Activated T-helper 1 cell treated with anti-CD3 and anti-CD28 coated beads, Interleukin-12 subunit alpha, Interleukin-12 subunit beta, Interleukin-2, Interleukin-4 antibody, amounts not matched to agents 30 ng/mL and 10 ng/mL and 1 ng/mL, durations not matched to agents 14 hours and 24 hours and 36 hours (primary cell): ENCODE measurements at places on chromosomes 5 and 9. TPM values are rescaled to one million over a fixed set of nuclear protein-coding genes. Genes with fewer than 3 reads are reported as not detected.

DNA sequence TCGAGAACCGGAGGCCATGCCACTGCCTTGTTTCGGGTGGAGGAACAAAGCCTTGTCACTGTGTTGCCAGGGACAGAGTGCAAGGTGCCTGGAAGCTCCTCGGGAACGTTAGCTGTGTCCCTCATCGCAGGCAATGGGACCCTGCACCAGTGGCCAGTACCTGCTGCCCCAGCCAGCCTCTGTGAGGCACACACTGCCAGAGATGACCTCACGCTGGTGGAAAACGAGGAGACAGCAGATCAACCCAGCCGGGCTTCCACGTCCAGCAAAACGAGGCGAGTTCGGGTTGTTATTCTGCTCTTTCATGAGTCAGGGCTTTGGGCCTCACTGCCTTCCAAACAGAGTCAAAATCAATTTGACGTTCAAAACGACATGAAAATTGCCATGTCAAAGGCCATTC is 104.1 kb downstream of the ADAMTS2 start:
- H3K27me3 ChIP-seq: peaks cover 1% of the 10 kb centered on the region
- no peaks in the 10 kb centered on the region for H3K36me3 ChIP-seq
- no peaks in the 10 kb centered on the region for H3K4me1 ChIP-seq
- no peak overlapping the region for H3K4me3 ChIP-seq

The PHAX gene
- 46.6 and 52.9 TPM in 2 replicates for total RNA-seq

The ATG10 gene
- total RNA-seq: 6.1 and 7.1 TPM in 2 replicates

The LHX6 gene
- total RNA-seq: 0.08 TPM in 1 of 2 replicates, not detected in the other

GRCh38 chr5:59956130-59956783 is 62.7 kb upstream of the PDE4D start:
- no peaks in the 10 kb centered on the region for H3K4me1 ChIP-seq
- DNase-seq: no peak

The ENG gene
- 32.2 and 33.0 TPM in 2 replicates for total RNA-seq

DNA sequence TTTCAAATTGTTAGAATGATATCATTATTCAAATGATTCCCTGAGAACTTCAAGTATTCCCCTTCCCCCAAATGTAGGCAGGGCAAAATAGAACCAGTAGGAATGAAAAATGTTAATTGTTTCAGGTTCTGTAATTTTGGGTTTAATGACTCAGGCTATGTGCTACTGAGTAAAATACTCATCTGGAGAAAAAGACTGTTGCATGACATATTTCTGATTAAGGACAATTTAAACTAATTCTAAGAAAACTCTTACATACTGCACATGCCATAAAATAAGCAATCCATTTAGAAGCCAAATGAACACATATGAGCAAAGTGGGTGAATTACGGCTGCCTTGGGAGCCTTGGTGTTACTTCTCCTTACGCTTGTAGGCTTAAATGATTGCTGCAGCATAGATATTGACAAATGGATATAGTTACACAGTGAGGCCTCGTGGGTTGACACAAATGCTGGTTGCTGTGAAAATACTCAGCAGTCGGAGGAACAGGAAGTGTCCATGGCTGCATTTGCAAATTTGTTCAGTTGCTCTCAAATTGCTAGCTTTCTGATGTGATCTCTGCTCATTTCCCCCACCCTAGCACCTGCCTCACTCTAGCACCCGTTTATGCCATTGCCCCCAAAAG is 174.9 kb upstream of the DMAC1 start:
- DNase-seq: no peak
- peaks cover 54% of the 10 kb centered on the region for H3K4me1 ChIP-seq

DNA sequence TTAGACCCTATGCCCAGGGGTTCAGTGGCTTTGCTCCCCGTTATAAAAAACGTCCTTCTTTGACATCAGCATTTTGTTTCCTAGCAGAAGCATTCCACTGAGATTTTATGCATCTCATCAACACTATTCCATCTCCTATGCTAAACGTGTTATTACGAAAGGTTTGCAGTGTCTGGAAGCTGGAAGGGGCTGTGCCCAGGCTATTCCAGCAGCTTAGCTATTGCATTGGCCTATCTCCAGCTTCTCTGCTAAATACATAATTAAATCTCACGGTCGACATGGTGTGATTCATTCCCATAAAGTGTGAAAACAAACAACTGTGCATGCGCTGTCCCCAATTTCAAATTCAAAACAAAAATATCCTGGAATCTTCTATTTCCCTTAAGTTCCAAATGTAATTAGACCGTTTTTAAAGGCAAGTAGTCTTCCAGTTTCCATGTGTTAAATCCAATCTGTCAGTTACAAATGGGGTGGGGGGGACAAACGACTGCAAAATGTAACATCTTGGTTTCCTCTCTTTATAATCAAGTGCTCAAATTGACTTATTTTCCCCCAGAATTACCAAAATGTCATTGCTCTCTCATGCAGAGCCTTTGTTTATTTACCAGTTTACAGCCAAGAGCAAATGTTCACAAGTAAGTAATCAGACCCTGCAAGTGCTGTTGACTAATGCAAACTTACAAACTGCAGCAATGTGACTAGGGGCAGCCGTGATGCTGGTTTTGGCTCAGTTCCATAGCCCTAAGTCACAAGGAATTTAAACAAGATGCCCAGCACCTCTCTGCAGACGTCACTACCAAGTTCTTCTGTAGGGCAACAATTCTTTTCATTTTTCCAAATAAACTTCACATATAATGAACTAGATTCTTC is 212.3 kb upstream of the RORB start:
- H3K27ac ChIP-seq: no peak overlapping the region
- H3K36me3 ChIP-seq: no peaks in the 10 kb centered on the region
- H3K4me3 ChIP-seq: no peak overlapping the region
- no peak for DNase-seq
- peaks cover 5% of the 10 kb centered on the region for H3K27me3 ChIP-seq

- H3K4me1 ChIP-seq: peaks cover 42% of the 10 kb centered on the region
- H3K27me3 ChIP-seq: no peaks in the 10 kb centered on the region
- H3K4me3 ChIP-seq: peak overlapping the region; percentile 77
- peak; percentile 53 for DNase-seq
Observed at GRCh38 chr5:37722236-37723161, 117.3 kb downstream of the GDNF start.

The ABCA2 gene
- total RNA-seq: 25.7 and 26.9 TPM in 2 replicates

DNA sequence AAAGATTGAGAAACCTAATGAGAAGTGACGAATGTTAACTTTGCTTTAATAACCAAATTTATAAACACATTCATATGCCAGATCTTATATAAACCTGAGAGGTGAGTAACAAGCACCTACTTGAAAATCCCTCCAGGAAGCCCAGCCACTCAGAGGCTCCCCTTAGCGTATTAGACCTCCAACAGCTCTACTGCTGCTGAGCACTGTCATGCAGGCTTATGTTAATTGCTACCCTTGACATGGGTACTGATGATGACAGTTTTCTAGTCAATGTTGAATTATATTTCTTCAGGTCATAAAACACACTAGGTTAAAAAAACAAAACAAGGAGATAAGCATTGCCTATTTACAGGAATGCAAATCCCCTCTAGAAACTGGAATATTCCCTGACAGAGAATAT is 161.2 kb downstream of the MPDZ start:
- no peak for DNase-seq
- H3K27me3 ChIP-seq: no peaks in the 10 kb centered on the region
- no peaks in the 10 kb centered on the region for H3K36me3 ChIP-seq

The TEX48 gene
- 1.0 and 1.2 TPM in 2 replicates for total RNA-seq

DNA sequence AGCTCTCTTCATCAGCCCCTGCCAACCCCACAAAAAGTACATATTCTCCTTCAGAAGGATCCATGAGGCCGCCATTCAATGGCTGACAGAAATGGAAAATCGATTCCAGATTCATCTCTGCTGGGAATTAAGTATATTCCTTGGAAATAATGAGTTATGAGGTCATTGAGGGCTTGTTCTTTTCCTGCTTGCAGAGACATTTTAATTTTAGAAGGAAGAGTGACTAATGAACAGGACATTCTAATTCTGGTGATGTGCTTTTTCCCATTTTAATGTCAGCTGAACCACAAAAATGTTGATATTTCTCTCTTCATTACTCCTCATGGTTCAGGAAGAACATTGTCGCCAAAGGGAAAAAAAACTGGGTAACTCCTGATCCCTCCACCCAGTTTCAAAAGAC is 314.0 kb downstream of the PIK3R1 start:
- H3K27ac ChIP-seq: no peak overlapping the region
- H3K27me3 ChIP-seq: no peaks in the 10 kb centered on the region
- H3K4me3 ChIP-seq: no peak overlapping the region
- H3K36me3 ChIP-seq: no peaks in the 10 kb centered on the region

DNA sequence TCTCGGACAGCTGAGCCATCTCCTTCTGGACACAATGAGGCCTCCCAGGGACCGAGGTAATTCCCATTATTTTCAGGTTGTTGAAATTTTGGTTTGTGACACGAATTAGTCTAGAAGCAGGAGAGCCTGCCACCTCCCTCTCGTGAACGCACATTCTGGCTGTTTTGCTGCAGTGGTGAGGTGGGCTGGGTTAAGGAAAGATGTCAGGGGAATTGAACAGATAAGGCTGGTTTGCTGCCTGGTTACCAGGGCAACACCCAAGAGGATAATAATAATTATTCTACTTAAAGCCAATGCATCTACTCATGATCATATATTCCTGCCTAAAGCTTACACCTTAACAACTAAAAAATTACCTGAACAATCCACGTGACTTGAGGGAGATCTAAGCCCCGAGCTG is 38.1 kb downstream of the DDX31 start:
- no peak overlapping the region for H3K27ac ChIP-seq
- H3K36me3 ChIP-seq: peaks cover 26% of the 10 kb centered on the region
- H3K27me3 ChIP-seq: no peaks in the 10 kb centered on the region
- no peak overlapping the region for H3K4me3 ChIP-seq
- no peak for DNase-seq

DNA sequence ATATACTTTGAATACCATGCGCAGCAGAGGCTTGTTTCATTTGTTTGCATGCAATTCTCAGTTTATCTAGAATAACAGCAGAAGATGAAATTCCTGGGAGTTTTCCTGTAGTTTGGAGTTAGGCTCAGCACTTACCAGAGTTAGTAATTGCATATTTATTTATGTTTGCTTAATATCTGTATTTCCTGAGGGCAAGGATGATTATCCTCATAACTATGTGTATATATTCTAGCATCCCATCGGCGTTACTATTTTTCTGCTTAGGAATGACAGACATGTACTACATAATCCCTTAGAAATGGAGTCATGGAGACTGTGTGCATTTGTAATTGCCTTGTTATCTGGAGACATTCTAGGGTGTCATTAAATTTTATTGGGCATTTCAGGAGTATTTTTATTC is 1184.8 kb downstream of the DTWD2 start:
- H3K27ac ChIP-seq: no peak overlapping the region
- H3K36me3 ChIP-seq: no peaks in the 10 kb centered on the region
- H3K27me3 ChIP-seq: no peaks in the 10 kb centered on the region
- no peak overlapping the region for H3K4me3 ChIP-seq
- H3K4me1 ChIP-seq: no peaks in the 10 kb centered on the region

The OTP gene
- not detected in 2 replicates for total RNA-seq

- H3K27me3 ChIP-seq: peaks cover 14% of the 10 kb centered on the region
- H3K4me1 ChIP-seq: no peaks in the 10 kb centered on the region
Observed at GRCh38 chr9:94623253-94623652, 16.1 kb downstream of the FBP1 start.

DNA sequence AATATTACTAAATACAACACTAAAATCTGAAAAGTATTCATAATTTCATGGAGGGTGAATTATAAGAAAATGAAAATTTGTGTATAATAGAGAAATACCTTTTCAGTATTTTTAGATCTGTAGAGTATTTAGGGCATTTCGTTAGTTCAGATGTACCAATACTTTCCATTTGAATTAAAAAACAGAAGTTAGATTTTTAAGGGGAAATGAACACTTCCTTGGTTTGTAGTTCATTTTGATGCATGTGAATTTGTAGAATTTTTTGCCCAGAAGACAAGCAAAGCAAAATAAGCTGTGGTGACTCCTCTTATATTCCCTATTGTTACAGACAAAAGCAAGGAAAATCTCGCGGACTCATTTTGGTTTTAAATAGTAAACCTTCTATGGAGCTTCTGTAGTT is 209.0 kb upstream of the RPS23 start:
- no peaks in the 10 kb centered on the region for H3K36me3 ChIP-seq
- peaks cover 10% of the 10 kb centered on the region for H3K27me3 ChIP-seq
- H3K4me1 ChIP-seq: no peaks in the 10 kb centered on the region
- no peak overlapping the region for H3K4me3 ChIP-seq
- DNase-seq: no peak
- no peak overlapping the region for H3K27ac ChIP-seq

DNA sequence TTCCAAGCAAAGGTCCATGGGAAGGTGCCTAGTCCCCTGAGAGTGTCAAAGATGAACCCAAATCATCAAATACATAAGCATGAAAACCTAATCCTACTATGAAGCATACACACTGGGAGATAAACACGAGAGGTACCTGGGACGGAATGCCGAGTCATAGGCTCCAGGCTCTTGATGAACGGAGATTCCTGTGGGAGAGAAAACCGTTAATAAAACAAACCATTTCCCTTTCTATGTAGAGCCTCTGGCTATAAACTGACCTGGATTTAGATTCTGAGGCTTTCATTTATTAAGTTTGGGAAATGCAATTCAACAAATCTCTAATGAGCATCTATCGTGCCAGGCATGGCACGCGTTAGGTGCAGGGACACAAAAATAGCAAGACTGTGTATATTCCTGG is 206.4 kb upstream of the IL12B start:
- no peak overlapping the region for H3K27ac ChIP-seq
- no peaks in the 10 kb centered on the region for H3K36me3 ChIP-seq
- no peak for DNase-seq
- no peaks in the 10 kb centered on the region for H3K4me1 ChIP-seq
- peaks cover 2% of the 10 kb centered on the region for H3K27me3 ChIP-seq

DNA sequence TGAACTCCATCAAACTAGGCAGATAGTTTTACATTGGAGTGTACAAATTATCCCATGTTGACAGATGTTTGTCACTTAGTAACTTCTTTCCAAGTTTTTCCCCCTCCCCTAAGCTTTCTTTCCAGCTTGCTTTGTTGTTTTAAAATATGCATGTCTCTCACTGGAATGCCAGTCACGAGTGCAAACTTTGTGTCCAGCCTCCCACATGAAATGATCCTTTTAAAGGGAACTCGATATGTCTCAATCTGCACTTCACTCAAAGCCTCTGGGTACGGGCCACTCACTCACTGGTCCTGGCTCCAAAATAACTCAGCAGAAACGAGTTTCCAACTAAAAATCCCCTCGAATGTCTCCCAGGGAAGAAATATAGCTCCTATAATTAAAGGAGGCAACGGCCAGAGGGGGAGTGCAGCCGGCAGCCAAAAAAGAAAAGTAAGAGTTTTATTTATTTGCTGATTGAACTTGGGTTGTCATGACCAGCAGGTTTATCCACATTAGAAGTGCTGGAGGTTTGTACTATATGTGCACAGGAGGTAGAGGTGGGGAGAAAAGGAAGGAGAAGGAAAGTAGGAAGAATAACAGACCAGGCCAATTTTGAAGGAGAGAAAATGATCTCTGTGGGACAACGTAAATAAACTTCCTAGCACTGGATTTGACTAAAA is 17.5 kb downstream of the NR2F1 start:
- DNase-seq: no peak
- H3K27me3 ChIP-seq: peaks cover 30% of the 10 kb centered on the region
- H3K4me3 ChIP-seq: no peak overlapping the region
- H3K36me3 ChIP-seq: peaks cover 8% of the 10 kb centered on the region
- H3K4me1 ChIP-seq: no peaks in the 10 kb centered on the region

- H3K36me3 ChIP-seq: peaks cover 23% of the 10 kb centered on the region
- no peak for DNase-seq
- H3K27me3 ChIP-seq: no peaks in the 10 kb centered on the region
- H3K4me1 ChIP-seq: no peaks in the 10 kb centered on the region
Observed at GRCh38 chr9:34246453-34246852, 67.6 kb downstream of the UBAP1 start.

- no peak overlapping the region for H3K4me3 ChIP-seq
- DNase-seq: no peak
- no peaks in the 10 kb centered on the region for H3K36me3 ChIP-seq
- H3K27ac ChIP-seq: no peak overlapping the region
- H3K4me1 ChIP-seq: no peaks in the 10 kb centered on the region
- peaks cover 19% of the 10 kb centered on the region for H3K27me3 ChIP-seq
Observed at GRCh38 chr9:74810200-74810599, 77.5 kb downstream of the TRPM6 start.

The DOCK8 gene
- 120 and 122 TPM in 2 replicates for total RNA-seq
